Naive thymus-derived CD4-positive, alpha-beta T cell (primary cell): ENCODE measurements at places on chromosomes 5 and 9. TPM values are rescaled to one million over a fixed set of nuclear protein-coding genes. Genes with fewer than 3 reads are reported as not detected.

- no peaks in the 10 kb centered on the region for H3K36me3 ChIP-seq
- H3K4me3 ChIP-seq, result peak overlapping the region; percentile 69
- no peaks in the 10 kb centered on the region for H3K27me3 ChIP-seq
- peak overlapping the region; percentile 43 for H3K27ac ChIP-seq
- H3K4me1 ChIP-seq, result no peaks in the 10 kb centered on the region
- peak; percentile 39 for DNase-seq
Measured at GRCh38 chr5:132293066-132293991, 865 bp upstream of the SLC22A4 start.

GRCh38 chr9:111195766-111196165 lies 134.3 kb downstream of the OR2K2 start:
- no peak for DNase-seq
- H3K4me1 ChIP-seq, result no peaks in the 10 kb centered on the region
- no peak overlapping the region for H3K27ac ChIP-seq
- H3K27me3 ChIP-seq, result no peaks in the 10 kb centered on the region
- H3K4me3 ChIP-seq, result no peak overlapping the region
- H3K36me3 ChIP-seq, result no peaks in the 10 kb centered on the region

DNA sequence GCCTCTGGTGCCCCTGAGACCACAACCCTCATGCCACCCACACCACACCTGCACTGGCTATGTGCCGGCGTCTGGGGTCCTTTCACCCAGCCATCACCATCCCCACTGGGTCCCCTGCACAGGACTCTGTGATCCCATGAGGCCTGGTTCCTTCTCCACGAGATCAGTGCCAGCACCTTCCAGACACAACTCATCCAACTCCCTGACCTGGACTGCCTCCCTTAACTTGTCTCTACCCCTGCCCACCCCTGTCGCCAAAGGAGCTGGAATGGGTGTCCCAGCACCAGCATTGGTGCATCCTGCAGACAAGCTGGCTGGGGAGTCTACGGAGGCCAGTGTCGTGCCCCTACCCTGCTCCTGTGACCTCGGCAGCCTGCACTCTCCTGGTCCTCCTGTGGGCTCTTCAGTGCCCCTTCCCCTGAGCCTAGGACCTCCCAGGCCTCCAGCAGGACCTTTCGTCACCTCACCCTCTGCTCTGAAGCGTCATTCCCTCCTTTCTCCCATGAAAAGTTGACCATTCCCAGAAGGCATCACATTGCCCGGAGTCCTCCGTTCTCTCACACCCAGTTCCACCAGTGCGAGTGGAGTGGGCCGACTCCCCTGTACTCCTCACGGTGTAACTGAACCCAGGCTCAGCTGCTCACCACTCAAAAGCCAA lies 87.7 kb downstream of the NSUN2 start:
- H3K4me3 ChIP-seq, result no peak overlapping the region
- no peaks in the 10 kb centered on the region for H3K36me3 ChIP-seq

ZNF189 gene
- total RNA-seq, result 25.0 TPM

- no peaks in the 10 kb centered on the region for H3K27me3 ChIP-seq
- H3K4me3 ChIP-seq, result no peak overlapping the region
- H3K36me3 ChIP-seq, result no peaks in the 10 kb centered on the region
- DNase-seq, result no peak
Measured at GRCh38 chr5:73327908-73328455, 120.6 kb downstream of the FOXD1 start.

GRCh38 chr9:133874659-133875058 lies 117.5 kb downstream of the VAV2 start:
- H3K4me1 ChIP-seq, result peaks cover 8% of the 10 kb centered on the region
- H3K27me3 ChIP-seq, result no peaks in the 10 kb centered on the region
- no peak for DNase-seq
- H3K27ac ChIP-seq, result no peak overlapping the region
- H3K36me3 ChIP-seq, result no peaks in the 10 kb centered on the region

DNA sequence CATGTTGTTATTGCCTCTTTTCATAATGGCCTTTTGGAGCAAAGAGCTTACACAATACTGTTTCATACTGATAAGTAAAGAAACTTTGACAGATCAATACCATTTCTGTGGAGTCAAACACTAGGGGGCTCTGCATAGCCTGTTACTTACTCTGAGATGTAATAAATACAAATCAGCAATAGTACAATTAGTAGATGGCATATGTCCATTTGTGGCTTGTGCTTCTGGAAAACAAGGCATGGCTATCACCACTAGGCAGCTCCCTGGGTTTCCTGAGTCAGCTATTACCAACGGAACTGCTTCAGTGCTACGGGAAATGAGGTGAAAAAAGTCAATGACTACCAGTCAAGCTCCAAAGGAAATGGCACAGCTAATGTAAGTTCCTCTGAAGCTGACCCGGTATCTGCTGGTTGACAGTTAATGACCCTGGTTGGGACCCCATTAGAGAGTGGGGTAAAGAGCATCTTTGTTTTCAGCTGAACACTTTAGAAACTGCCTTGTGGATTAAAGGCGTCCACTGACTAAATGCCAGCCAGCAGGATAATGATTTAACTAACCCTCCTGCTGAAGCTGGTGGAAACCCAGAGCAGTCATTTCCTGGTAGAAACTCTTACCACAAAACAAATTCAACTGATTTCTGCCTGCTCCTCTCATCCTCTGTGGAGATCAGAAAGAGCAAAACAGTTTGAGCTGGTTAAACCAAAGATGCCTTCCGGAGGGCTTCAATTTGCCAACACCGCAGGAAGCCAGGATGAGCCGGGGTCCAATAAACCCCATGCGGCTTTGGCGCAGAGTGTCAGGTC lies 69.0 kb upstream of the FAM169A start:
- H3K36me3 ChIP-seq, result no peaks in the 10 kb centered on the region
- no peak for DNase-seq
- H3K4me3 ChIP-seq, result peak overlapping the region; percentile 34
- H3K4me1 ChIP-seq, result peaks cover 9% of the 10 kb centered on the region
- H3K27me3 ChIP-seq, result no peaks in the 10 kb centered on the region

PCDHA9 gene
- not detected for total RNA-seq

DNA sequence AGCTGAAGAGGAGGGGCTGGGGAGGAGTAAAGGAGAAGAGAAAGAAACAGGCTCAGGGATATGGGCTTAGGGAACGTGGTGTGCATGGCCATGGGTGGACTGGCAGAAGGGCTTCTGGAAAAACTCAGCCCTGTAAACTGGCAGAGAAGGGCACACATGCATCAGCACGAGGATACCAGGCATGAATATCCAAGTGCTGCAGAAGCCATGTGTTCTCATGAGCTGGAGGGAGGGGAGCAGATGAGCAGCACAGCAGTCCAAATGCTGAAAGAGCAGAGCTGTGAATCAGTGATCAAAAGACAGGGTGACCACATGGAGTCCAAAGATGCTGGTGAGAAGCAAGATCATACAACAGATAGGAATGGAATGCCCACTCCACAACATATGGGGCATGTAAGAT lies 72.3 kb downstream of the SEMA5A start:
- no peak overlapping the region for H3K4me3 ChIP-seq
- no peak overlapping the region for H3K27ac ChIP-seq
- no peaks in the 10 kb centered on the region for H3K36me3 ChIP-seq
- H3K4me1 ChIP-seq, result no peaks in the 10 kb centered on the region

SLC36A2 gene
- not detected in 2 replicates for total RNA-seq

GADD45G gene
- total RNA-seq, result 18.7 and 20.6 TPM in 2 replicates

PCDHGA10 gene
- 0.24 and 0.28 TPM in 2 replicates for total RNA-seq

CDC20B gene
- 0.28 and 0.44 TPM in 2 replicates for total RNA-seq

DNA sequence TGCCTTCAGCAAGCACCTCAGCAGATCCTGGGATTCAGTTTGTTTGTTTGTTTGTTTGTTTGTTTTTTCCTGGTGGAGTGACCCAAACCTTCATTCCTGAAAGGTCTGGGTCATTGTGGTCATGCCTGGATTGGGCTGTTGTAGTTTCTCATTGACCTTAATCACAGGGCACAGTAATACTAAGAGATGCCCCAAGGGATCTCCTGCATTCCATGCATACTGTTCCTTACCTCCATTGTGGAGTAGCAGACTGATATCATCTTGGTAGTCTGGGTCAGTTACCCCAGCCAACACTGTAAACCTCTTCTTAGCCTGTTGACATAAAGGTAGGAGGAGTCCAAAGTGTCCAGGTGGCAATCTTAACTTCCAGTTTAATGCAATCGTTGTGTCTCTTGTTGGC lies 1466.7 kb upstream of the CDH9 start:
- no peaks in the 10 kb centered on the region for H3K27me3 ChIP-seq
- H3K4me1 ChIP-seq, result no peaks in the 10 kb centered on the region
- H3K27ac ChIP-seq, result no peak overlapping the region
- H3K4me3 ChIP-seq, result no peak overlapping the region

DNA sequence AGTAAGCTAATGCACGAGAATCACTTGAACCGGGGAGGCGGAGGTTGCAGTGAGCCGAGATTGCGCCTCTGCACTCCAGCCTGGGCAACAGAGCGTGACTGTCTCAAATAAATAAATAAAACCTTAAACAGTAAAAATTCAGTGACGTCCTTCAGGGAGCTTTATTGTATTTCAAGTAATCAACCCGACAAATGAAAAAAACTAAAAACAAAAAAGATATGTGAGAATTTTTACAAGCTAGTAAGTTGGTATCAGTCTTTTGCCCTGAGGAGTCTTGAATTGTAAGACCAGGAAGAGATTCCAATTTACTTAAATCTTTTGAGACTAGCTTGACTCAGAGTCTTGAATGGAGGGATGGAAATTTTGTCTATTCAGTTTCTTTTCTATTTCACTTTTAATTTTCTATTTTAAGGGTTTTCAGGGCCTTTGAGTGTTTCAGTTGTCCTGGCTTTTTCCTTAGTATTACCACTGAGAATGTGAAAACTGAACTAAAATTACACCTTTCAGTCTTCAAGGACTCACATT lies 126.0 kb upstream of the DHFR start:
- no peak for DNase-seq
- no peak overlapping the region for H3K4me3 ChIP-seq
- no peaks in the 10 kb centered on the region for H3K27me3 ChIP-seq
- H3K36me3 ChIP-seq, result no peaks in the 10 kb centered on the region

GRCh38 chr9:136690104-136690805 lies 3.0 kb upstream of the AGPAT2 start:
- no peaks in the 10 kb centered on the region for H3K27me3 ChIP-seq
- H3K4me3 ChIP-seq, result no peak overlapping the region
- H3K4me1 ChIP-seq, result peaks cover 5% of the 10 kb centered on the region
- no peak overlapping the region for H3K27ac ChIP-seq

DNA sequence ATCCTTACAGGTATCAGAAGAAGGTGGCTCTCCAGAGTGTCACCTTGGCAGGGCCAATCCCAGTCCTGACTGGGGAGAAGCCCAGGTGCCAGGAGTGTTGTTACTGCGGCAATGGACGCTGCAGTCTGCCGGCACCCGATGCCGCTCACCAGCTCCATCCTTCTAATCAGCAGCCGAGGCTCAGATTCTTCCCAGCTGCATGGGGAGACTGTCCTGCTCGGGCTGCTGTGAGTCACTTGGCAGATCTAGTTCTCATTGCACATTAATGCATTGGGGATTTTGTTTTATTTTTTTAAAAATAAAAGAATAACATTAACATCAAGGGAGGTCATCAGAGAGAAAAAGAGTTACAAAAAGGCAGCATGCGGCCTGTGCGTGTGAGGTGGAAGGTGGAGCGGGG lies 115.8 kb downstream of the MTX3 start:
- H3K27ac ChIP-seq, result no peak overlapping the region
- no peaks in the 10 kb centered on the region for H3K36me3 ChIP-seq
- H3K4me3 ChIP-seq, result no peak overlapping the region
- H3K4me1 ChIP-seq, result no peaks in the 10 kb centered on the region
- H3K27me3 ChIP-seq, result no peaks in the 10 kb centered on the region
- no peak for DNase-seq

IFNA21 gene
- not detected for total RNA-seq

DNA sequence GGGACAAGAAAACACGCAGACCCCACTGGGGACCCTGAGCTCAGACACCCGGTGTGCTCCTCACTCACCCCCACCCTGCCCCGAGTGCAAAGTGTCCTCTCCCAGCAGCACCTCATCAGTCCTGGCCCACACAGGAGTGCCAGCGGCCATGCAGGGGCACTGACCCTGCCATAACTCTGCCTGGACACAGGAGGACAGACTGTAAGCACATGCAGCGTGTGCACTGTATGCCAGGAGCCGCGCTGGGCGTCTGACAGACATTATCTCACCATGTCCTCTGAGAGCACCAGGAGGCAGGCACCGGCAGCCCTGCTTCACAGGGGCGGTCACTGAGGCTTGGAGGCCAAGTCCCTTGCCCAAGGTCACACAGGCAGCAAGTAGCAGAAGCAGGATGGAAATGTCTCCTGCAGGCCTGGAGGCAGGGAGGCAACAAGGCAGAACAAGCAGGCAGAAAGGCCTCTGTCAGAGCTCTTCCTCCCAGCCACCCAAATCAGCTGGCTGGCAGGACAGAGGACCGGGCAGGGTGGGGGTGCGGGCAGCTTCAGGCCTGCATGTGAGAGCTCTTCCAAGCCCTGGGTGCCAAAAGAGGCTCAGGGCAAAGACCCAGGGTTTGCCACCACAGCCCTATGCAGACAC lies 8.4 kb downstream of the EEIG1 start:
- H3K27me3 ChIP-seq, result no peaks in the 10 kb centered on the region
- peaks cover 4% of the 10 kb centered on the region for H3K36me3 ChIP-seq
- peaks cover 44% of the 10 kb centered on the region for H3K4me1 ChIP-seq
- DNase-seq, result no peak

MARCHF3 gene
- total RNA-seq, result 15.4 TPM

PALM2AKAP2 gene
- not detected for total RNA-seq

DNA sequence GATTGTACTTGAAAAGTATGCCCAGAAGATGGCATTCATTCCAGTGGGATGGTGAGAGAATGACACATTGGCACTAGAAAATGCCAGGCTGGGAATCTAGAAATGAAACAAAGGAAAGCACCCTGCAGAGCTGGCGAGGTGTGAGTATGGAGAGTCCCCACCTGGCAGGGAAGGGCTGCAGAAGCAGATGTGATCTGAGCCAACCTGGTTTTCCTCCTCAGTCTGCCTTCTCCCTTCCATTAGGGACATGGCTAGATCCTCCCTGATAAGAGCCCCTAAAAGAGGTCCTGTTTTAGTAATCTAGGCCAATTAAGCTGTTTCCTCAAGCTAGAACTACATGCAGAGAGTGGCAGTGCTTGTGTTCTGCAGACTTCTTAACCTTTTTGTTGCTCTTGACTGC lies 24.7 kb upstream of the TNFSF15 start:
- H3K36me3 ChIP-seq, result no peaks in the 10 kb centered on the region
- H3K27me3 ChIP-seq, result no peaks in the 10 kb centered on the region
- no peak overlapping the region for H3K27ac ChIP-seq
- DNase-seq, result no peak
